Small intestine (tissue), 16 donors: ENCODE measurements at places on chromosomes 16 and 17.

- DNase-seq, result no peak
These were observed 63.1 kb downstream of the SHISA9 start for GRCh38 chr16:12964461-12964860.

DNA sequence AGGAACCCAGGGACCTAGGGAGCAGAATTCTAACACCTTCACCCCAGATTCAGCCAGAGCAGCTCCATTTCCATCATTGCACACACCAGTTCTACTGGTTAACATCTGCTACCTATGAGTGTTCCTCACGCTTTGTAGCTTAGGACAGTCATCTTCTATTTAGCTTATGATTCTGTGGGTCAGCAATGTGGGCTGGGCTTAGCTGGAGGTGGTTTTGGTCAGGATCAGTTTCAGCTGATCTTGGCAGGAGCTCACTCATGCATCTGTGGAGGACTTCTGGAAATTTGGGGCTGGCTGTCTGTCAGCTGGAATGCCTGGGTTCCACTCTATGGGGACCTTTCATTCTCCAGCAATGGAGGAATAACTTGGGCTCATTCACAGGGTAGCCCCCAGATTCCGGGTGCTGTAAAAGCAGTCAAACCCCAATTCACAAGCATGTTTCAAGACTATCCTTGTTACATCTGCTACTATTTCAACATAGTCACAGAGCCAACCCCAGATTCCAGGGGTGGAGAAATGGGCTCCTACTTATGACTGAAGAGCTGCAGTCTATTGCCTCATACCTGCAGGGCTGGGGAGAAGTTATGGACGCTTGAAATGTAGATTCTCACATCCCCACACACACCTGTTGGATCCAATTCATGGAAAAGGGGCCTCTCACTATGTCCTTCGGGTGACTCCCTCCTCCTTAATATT lies 3.4 kb upstream of the HP start:
- no peak for DNase-seq

GRCh38 chr16:86517652-86518258 lies 7.4 kb downstream of the FOXF1 start:
- DNase-seq, result peak; percentile 24

DNA sequence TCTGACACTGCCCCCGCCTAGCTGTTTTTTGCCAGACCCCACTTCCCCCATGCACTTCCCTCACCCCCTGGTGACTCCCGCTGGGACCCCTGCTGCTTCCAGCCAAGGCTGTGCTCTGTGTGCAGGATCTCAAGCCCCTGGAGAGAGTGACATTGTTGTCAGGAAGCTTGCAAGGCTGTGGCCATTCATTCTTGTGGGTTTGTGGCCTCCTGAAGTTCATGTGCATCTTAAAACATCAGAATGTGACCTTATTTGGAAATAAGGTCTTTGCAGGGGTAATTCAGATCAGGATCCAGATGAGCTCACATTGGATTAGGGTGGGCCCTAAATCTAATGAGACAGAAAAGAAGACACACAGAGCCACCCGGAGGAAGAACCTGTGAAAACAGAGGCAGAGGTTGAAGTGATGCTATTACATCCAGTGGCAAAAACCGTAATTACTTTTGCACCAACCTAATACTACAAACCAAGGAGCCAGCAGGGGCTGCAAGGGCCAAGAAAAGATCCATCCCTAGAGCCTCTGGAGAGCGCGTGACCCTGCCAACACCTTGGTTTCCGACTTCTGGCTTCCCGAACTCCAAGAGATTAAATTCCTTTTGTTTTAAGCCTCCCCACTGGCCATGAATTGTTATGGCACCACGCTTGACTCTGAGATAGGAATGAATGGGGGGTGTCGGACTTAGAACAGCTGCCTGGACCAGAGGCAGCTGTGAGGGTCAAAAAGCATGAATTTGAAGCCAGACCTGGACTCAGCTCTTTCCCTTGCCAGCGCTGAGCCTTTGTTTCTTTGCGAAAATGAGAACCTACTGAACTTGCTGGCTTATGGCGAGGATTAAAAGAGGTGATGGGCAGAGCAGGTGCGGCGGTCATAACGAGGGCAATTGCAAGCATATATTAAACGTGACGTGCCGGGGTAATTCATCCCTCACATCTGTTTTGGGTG lies 75.5 kb downstream of the BMERB1 start:
- DNase-seq, result no peak

DNA sequence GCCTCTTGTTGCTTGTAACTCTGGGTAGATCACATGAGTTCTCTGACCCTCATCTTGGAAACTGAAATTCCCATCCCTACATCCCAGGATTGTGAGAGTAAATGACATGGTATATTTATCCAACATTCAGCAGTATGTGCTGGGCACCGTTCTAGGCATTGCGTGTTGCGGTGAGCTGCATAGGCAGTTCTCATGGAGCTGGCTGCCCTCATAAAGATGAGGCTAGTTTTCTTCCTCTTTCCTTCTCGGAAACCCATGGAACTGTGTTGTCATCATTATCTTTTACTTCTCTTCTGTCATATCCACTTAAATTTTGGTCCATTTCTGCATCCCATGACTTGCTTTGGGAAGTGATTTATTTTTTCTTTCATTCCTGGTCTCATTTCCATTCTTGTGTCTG lies 17.2 kb downstream of the CMIP start:
- DNase-seq, result no peak

DNA sequence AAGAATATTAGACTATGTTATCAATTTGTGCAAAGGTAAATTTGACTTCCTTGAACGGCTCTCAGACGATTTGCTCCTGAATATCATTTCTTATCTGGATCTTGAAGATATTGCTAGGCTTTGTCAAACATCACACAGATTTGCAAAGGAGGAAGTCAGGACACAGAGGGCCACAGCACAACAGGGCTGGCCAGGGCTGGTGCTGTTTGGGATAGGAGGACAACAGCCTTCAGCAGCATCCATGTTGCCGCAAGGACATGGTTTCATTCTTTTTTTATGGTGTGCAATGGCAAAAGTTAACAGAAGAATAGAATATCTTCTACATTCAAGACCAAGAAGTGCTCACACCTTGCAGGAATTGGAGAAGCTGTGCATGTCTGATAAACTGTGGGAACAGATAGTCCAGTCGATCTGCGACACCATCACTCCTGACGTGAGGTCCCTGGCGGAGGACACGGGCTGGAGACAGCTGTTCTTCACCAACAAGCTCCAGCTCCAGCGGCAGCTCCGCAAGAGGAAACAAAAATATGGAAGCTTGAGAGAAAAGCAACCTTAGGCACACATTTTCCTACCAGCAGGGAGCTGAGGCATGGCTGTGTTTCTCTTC lies 59.8 kb downstream of the KPNA2 start:
- DNase-seq, result no peak

DNA sequence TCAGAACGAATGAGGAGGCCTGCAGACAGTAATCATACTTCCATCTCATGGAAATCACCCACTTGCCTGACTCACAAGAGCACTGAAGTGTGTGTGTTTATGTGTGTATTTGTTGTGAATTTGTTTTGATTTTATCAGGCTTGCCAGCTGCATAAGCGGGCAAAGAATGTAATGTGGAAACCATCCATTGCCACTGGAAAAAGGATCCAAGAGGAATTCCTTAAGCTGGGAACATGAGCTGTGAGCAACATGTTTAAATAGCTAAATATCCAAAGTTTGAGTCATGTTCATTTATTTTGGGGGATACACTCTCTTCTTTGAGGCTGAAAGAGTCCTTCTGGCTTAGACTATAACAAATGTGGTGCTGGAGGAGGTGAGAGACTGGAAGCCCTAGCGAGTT lies 198.4 kb upstream of the TBX2 start:
- no peak for DNase-seq

DNA sequence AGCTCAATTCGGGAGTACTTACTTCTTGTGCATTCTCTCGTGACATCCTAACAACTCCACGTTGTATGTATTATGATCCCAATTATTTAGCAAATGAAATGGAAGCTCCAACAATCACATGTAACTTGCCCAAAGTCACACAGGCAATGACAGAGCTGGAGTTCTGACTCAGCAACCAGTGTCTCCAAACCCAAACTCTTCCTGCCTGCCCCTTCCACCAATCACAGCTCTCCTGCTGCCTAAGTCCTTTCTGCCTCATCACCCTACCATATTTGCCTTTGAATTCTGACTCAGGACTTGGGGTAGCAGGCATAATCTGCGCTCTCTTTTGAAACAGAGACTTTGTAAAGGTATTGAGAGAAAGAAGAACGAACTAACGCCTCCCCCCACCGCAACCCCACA lies 245.2 kb upstream of the MAF start:
- DNase-seq, result no peak

GRCh38 chr16:83717814-83718213 lies 90.0 kb upstream of the HSBP1 start:
- DNase-seq, result no peak

DNA sequence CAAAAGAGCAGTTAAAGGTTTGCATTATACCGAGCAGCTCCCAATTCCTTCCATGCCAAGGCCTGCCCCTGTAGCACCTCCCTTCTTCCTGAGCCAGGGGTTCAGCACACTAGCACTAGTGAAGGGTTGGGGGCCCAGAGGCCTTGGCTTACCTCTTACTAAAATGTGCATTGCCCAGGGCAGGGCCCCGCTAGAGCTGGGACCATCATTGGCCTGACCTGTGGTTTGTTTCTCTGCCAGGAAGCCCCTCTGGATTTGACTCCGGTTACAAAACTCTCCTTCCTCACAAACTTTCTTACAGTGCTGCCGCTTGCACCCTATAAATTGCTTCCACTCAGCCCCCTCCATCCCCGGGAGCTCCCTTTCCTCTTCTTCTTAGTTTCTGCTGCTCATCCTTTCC lies 33.8 kb downstream of the MPRIP start:
- DNase-seq, result no peak

DNA sequence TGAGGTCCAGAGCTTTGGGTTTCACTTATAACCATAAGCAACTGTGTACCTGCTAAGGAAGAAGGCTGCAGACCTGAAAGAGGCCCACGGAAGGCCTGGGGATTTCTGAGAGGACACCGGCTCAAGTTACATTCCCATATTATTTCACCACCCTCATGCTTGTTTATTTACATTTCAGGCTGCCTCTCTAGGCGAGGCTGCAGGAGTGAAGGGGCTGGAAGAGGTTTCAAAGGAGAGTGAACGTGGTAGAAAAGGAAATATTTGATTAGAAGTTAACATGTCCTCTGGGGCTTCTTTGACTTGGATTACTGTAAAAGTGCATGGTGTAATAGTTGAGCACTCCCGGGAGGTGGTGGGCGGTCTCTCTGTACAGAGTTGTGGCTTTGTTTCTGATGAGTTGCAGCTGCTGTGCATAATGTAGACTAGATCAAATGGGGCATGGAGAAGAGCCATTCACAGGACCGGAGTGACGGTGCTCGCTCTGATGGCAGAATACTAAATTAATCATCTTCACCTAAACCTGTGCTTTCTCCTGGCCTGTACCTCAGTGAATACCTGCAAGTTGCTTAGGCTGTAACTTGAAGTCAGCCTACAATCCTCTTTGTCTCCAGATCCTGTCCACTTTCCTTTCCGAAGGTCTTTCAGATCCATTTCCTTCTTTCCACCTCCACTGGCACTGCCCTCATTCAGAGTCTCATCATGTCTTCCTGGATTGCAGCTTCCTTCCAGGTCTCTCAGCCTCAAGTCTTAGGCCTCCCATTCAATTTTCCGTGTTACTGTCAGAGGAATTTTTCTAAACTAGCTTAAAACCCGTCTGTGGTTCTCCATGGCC lies 1.9 kb upstream of the CPD start:
- peak; percentile 52 for DNase-seq

DNA sequence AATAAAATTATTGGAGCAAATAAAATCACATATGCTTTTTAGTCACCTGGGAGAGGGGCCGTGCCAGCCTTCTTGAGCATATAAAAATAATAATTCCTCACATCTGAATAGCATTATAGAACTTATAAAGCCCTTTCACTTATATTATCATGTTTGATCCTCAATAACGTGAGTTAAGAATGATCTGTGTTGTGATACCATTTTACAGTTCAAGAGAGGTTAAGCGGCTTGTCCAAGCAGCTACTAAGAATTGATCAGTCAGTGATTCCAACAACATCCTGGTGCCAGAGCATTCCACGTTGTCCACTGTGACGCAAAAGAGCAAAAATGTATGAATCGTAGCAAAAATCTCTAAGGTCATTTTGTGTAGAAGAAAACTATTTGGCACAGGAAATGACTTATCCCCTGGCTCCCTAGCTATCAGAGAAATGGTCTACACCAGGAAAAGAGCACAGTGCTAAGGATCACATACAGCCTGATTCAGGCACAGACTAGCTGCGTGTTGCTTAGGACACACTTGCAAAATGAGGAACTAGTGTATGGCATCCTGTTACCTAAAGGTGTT lies 33.0 kb downstream of the ANKFN1 start:
- DNase-seq, result no peak

DNA sequence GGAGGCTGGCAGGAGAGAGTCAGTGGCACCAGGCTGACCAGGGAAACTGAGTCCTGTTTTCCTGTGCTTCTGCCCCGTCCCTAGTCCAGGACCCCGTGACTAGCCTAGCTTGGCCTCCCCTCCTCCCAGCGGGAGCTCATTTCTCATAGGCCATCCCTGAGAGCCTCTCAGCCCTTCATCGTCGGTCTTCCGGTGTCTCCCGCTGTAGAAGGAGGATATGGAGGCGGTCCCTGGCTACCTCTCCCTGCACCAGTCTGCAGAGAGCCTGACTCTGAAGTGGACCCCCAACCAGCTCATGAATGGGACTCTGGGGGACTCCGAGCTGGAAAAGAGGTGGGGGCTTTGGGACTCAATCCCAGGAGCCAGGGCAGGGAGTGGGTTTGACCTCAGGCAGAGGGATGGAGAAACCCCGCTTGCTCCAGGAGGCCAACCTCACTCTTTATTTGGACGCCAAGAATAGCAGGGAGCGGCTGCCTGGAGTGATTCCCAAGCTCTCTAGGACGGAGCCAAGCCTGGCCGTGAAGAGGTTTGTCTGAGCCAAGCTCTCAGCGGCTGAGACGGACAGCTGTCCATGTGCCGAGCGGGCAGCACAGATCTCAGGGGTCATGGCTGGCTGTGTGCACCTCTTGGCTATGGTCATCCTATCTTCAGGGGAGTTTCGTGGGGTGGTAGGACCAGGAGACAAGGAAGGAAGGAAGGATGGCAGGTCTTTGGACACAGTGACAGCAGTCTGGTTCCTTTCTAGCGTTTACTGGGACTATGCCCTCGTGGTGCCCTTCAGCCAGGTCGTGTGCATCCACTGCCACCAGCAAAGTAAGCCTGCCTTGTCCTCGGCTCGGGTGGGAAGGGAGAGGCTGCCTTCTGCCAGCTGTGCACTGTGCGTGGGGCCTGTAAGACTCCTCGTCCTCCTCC lies 26.8 kb downstream of the SGSM2 start:
- DNase-seq, result no peak

- no peak for DNase-seq
These were observed 81.2 kb downstream of the ZNF18 start for GRCh38 chr17:11916091-11916490.

- DNase-seq, result no peak
These were observed 5.0 kb downstream of the SCARF1 start for GRCh38 chr17:1640329-1641064.
